ENCODE measurements at places on chromosomes 6 and 20. TPM values are rescaled to one million over a fixed set of nuclear protein-coding genes. Genes with fewer than 3 reads are reported as not detected.

Gene SAPCD1
- polyA plus RNA-seq: 1.2 TPM

Gene MYLK2
- polyA plus RNA-seq: 0.10 TPM

- DNase-seq: no peak
Observed at GRCh38 chr6:118708055-118708454, 56.7 kb upstream of the CEP85L start.

Gene AVP
- not detected for polyA plus RNA-seq

DNA sequence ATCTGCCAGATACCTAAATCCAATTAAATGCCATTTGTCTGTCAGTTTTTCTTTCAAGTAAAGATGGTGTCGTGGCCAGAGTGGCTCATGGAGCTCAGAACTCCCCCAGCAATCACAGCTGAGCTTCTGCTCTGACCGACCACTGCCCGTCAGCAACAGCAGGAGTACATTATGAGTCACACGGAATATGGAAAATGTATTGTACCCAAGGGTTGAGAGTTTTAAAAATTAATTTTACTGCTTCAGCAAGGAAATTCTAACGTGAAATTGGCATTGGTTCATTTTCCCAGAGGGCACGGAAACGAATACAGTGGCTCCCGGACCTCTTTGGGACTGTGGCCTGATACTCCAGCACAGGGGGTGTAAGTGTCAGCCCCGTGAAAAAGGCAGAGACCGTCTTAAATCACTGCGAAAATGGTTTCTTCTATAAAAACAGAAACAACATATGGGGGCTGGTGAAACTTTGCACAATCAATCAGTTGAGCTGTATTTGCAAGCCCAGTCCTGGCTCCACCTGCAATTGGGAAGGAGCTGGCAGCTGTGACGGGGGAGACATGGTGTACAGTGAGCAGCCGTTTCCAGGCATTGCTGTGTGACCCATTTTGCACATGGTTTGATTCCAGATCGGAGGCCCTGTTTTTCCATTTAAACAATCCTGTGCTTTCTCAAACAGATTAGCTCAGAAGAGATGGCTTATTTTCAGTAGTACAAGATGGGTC is 12.8 kb downstream of the NPEPL1 start:
- DNase-seq: no peak

DNA sequence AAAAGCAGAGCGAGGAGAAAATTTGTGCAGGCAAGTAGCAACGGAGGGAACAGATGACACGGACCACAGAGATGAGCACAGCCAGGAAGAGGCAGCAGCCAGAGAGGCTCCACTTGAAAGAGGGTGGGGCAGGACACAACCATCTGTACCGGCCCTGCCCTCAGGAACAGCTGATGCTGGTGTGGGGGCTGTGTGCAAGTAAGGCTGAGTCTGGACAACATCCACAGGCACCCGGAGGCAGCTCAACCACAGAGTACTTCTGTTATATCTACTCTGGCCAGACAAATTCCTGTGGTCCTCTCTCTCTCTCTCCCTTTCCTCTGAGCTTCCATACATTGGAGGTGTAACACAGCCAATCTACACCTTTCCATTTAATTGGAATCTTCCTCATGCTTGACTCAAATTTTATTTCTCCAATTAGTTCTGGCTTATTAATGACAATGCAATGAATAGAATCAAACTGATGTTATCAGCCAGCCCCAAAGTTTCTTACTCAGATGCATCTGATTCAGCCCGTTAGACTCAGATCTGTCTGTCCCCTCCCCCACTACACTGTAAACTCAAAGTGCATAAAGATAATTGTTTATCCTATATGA is 24.9 kb downstream of the KIF13A start:
- DNase-seq: peak; percentile 92

Data from BJ (cell line).